ENCODE measurements at places on chromosomes 2 and 18.

DNA sequence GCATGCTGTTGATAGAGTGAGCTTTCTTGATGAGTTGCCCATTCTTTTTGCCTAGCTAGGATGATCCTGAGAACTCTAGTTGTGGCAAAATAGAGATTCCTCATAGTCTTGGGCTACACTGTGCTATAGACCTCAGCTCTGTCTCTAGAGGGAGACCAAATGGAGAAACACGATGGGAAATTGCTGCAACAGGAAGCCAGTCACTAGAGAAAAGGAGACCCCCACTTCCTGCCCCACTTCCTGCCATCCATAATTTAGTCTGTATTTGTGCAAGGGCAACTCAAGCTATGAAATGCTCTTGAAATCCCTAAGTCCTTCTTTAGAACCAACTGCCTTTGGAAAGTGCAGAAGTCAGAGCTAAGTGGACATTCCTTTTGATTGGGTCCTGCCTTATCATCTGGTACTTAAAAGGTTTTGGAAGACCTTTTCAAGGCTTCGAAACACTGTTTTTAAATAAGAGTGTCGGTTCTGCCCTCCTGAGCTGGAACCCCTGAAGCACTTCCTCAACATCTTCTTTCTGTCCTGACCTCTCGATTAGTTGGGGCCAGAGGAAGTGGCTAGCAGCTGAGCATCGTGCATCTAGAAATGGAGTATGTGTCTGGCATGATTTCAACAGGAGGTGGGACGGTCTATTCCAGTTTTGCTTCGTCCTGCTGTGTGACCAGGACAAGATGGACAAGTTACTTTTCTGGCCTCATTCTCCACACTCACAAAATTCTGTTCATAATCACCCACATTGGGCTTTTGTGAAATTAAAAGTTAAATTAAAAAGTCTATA is 8.6 kb upstream of the KCNE4 start:
- no peak for DNase-seq

DNA sequence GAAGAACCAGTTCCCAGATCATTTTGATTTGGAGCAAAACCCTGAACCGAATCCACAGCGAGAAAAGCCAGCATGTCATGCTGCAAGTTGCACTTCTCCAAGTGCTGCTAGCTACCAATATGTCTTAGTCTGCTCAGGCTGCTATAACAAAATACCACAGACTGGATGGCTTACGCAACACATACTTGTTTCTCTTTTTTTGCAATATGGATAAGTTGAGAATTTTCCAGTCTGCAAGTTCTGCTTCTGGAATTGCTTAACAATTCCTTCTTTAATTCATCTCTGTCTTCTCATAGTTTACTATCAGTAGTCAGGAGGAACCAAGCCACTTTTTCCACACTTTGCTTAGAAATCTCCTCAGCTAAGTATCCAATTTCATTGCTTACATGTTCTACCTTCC is 105.9 kb upstream of the RBBP8 start:
- DNase-seq = no peak

DNA sequence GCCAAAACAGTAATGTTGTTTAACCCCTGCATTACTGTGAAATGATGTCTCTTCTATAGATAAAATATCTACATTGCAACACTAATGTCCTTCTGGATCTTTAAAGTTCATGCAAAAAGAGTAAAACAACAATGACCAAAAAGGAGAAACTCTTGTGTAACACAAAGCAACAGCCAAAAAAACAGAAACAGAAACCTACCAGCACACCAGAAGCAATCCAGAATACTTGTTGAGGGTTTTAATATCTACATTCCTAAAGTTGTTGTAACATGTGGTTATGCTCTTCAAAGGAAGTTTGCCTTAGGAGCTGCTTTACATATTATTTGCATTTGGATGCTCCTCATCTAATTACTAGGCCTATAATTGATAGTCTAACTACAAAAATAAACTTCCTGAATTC is 157.2 kb downstream of the BABAM2 start:
- no peak for DNase-seq

DNA sequence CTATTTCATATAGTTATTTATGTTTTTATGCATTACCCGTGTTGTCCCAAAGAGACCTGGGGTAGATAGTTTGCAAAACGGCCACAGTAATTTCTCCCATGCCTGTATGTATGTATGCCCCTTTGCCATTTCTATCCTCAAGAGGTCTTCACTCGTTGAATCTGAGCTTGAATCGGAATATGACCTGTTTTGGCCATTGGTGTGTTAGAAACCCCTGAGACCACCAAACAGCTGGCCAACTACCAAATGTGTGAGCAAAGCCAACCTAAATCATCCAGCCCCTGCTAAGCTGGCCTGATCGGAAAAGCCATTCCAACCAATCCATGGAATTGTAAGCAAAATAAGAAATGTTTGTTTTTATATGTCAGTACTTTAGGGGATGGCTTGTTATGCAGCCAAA is 23.4 kb upstream of the INO80C start:
- no peak for DNase-seq

DNA sequence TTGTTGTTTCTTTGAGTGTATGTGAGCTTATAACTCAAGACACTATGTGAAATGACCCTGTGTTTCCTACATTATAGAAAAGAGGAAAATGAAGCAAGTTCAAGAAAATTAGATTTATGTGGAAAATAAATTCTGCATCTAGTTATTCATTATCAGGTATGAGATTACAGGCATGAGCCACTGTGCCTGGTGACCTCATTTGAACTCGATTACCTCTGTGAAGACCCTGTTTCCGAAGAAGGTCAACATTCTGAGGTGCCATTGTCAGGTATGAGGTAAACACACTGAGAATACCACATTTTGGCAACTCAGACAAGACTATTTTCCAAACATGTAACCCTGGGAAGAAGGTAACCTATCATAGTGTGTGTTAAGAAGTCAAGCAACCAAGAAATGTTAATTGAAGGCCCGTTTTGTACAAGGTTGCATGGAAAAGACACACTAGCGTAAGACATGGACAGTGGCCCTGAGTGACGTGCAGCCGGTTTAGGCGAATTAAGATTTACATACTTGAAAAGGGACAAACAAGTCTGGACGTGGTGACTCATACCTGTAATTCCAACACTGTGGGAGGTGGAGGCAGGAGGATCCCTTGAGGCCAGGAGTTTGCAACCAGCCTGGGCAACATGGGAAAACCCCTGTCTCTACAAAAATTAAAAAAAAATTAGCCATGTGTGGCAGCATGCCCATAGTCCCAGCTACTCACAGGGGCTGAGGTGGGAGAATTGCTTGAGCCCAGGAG is 186.6 kb downstream of the NEDD4L start:
- DNase-seq = peak; percentile 52

- peak; percentile 41 for DNase-seq
Measured at GRCh38 chr2:42238644-42239288, 69.6 kb downstream of the EML4 start.

GRCh38 chr2:41720331-41721251 is 327.2 kb upstream of the PKDCC start:
- DNase-seq = no peak

- DNase-seq = no peak
Measured at GRCh38 chr2:174868878-174869277, 104.6 kb upstream of the CHRNA1 start.

DNA sequence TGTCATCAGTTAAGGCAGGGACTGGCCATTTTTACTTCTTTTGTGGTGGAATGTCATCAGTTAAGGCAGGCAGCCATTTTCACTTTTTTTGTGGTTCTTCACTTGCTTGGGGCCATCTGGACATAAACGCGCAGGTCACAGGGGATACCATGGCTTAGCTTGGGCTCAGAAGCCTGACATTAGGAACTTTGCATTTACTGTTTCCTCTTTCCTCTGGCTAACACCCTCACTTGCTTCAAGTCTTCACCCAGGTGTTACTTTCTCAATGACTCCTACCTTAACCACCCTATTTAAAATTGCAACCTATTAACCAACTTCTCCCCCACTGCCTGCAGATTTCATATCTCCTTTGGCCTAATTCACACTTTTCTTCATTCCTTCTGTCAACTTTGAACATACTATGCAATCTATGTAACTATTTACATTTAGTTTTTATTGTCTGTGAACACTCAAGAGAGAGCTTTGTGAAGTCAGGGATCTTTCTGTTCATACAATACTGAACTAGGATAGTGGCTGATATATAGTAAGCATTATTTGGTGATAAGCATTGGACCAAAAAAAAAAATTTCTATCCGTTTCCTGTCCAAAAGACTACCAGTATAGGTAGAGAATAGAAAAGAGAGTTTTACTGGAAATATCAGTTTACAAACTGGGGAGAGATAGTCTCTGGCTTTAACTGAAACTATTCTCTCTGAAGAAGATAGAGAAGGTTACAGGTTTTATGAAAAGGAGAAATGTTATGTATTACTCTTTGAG is 600.1 kb upstream of the ZNF804A start:
- no peak for DNase-seq

- DNase-seq = no peak
Measured at GRCh38 chr2:237045449-237045848, 40.2 kb upstream of the COPS8 start.

GRCh38 chr2:38526195-38526594 is 76.5 kb downstream of the HNRNPLL start:
- DNase-seq = no peak

- no peak for DNase-seq
Measured at GRCh38 chr2:232516551-232516950, 3.6 kb upstream of the PRSS56 start.
